Endothelial cell (in vitro differentiated cells): ENCODE measurements at places on chromosomes 11 and 22.

GRCh38 chr11:134939905-134940304 is 527.9 kb upstream of the B3GAT1 start:
- peak; percentile 67 for DNase-seq

GRCh38 chr11:4983841-4984240 is 10.8 kb upstream of the OR51L1 start:
- no peak for DNase-seq

GRCh38 chr22:37343348-37343747 is 61.0 kb downstream of the CYTH4 start:
- DNase-seq, result no peak

- no peak for DNase-seq
These were observed at the start of gene SERPIND1 for GRCh38 chr22:20773793-20774212. SERPIND1 (plus strand) TSS chr22:20774113; CDS start chr22:20779313, 5,200 bp downstream.

DNA sequence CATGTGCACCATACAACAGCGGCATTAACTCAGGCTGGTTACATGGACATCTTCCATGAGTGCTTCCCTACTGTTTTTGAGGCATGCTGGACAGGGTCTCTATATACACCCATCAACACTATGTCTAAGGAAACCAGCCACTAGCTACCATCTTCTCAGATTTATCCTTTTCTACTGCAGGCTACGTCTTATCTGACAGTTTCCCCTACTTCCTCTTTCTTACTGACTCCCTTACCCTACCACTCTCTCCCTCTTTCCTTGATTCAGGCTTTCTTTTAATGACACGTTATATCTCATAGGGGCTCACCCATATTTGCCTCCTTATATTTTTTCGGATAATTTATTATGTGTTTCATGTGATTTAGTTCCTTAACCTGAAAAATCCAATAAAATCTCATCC is 41.8 kb downstream of the DDI1 start:
- DNase-seq, result no peak

DNA sequence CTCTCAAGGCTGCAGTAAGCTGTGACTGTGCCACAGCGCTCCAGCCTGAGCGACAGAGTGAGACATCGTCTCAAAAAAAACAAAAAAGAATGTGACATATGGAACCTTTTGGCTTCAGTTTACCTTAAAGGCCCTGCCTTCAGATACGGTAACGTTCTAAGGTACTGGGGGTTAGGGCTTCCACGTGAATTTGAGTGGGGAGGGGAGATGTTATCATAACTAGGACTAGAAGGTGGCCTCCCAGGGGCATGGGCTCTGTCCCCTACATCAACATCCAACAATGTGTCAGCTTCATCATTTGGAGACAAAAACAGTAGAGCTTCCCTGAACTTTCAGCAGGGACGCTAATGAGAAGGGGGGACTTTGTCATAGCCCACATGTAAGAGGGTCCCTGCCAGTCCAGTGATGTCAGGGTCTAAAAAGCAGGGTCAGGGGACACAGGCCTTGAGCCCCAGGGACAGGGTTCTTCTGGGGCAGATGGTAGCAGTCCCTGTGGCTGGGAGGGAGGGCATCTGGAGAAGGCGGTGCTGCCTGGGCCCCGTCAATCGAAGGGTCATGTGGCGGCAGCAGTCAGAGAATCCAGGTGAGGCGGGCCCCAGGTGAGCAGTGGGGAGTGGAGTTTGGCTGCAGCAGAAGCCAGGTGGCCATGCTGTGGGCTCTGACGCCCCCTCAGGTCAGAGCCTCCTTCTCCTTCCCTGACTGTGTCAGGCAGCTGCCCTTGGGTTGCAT is 79.8 kb downstream of the BCR start:
- no peak for DNase-seq

GRCh38 chr11:130340671-130341319 is 26.1 kb upstream of the ZBTB44 start:
- DNase-seq, result no peak

DNA sequence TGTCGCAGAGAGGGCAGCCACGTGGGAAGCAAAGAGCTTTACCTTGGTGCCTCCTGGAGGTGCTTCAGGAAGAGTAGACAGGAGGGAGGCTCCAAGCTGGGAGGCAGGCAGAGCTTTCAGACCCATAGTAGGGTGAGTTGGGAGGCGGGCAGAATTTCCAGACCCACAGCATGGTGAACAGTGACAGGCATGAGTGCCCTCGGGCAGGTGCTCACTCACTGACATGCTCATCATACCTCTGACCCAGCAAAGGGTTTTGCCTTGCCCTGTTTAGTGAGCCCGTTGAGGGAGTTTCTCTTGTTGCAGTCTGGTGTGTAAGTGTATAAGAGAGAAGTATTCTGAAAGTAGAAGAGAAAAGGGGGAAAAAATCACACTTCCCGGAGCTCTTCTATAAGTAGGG is 86.4 kb upstream of the NTM start:
- DNase-seq, result no peak

- DNase-seq, result no peak
These were observed 37.8 kb downstream of the STIM1 start for GRCh38 chr11:3893311-3893710.

GRCh38 chr11:74002832-74003231 is 6.1 kb downstream of the UCP3 start:
- DNase-seq, result no peak

GRCh38 chr11:63978551-63979239 is 4.3 kb downstream of the COX8A start:
- DNase-seq, result no peak

DNA sequence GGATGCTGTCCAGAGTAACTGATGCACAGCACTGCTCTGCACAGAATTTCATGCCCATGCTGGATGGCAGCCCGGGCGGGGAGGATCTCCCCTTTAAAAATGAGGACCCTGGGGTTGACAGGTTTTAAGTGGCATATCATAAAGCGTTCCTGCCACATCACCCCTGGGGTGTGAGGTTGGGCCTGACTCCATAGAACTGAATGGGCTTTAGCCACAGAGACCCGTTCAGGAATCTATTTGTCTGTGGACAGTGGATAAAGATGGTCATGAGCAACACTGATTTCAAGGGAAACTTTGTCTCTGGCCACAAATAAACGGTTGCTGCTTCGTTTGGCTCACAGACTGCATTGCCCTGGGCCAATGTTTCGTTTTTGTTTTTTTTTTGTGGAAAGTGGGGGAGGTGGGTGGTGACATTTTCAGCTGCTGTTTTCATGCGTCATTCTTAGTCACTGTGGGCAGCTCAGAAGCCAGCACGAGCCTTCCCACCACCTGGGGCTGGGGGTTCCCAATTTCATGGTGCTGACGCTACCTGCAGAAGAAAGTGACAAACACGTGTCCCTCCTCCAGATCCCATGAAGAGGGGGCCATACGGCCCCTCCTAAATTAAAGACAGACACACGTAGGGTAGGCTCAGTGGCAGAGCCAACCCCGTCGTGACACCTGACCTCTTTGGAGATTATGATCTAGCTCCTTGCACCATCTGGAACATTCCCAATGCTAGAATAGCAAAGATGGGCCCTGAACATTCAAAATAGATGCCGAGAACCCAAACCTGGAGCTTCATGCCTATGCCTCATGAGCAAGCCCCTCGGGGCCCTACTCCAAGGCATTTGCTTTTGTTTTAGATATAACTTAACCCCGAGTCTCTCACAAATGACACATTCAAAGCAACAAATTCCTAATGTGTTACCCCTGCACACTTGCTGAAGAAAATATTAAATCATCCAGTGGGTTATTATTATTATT is 54.8 kb upstream of the PHF21B start:
- no peak for DNase-seq

GRCh38 chr11:6927030-6927617 is 898 bp downstream of the ZNF215 start:
- DNase-seq, result no peak

GRCh38 chr11:64321533-64321932 is 3.6 kb downstream of the PRDX5 start:
- no peak for DNase-seq

- DNase-seq, result no peak
These were observed 411.1 kb downstream of the TBC1D22A start for GRCh38 chr22:47173535-47174021.

GRCh38 chr11:24760681-24761080 is 263.8 kb downstream of the LUZP2 start:
- DNase-seq, result no peak

DNA sequence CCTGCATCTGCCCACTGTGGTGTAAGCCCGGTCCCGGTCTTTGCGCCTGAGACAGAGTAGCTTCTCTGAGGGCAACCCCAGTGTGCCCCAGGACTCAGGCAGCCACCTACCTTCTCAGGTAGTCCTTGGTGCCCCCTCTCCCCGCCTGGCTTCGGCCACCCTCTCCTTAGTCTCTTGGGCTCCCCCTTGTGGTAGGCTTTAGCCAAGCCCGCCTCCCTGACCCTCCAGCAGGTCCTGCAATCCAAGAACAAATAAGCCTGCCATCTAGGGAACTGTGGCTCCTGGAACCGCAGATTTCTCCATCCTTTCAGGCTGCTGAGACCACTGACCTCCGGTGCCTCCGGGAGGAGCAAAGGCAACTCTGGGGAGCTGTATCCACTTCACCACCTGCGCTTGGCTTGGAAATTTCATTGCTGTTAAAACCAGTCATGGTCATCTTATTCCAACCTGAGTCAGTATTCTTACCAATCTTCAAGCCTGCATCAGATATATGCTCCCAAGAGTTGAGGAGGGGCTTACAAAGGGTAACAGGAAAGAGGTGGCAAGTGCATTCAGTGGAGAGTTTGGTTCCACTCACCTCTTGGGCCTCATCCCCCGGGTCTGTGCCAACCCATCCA is 52.8 kb upstream of the TENM4 start:
- peak; percentile 91 for DNase-seq

DNA sequence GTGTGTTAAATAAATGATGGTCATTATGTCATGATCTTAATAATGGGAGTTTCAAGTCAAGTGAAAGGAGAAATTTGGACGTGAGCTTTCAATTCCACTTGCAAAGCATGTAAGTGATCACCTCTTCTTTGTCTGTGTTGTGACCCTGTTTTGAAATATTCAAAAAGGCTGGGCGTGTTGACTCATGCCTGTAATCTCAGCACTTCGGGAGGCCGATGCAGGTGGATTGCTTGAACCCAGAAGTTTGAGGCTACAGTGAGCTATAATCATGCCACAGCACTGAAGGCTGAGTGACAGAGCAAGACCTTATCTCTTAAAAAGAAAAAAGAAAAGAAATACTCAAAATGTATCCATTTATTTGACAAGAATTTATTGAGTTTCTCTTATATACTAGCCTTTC is 32.9 kb upstream of the EED start:
- DNase-seq, result no peak

GRCh38 chr22:46484156-46484860 is 53.1 kb downstream of the CELSR1 start:
- DNase-seq, result no peak

GRCh38 chr11:118263112-118263511 is 985 bp downstream of the MPZL2 start:
- no peak for DNase-seq

GRCh38 chr11:2859699-2860037 is 25.9 kb downstream of the CDKN1C start:
- DNase-seq, result no peak

GRCh38 chr11:123559523-123559955 is 94.9 kb downstream of the SCN3B start:
- DNase-seq, result no peak

DNA sequence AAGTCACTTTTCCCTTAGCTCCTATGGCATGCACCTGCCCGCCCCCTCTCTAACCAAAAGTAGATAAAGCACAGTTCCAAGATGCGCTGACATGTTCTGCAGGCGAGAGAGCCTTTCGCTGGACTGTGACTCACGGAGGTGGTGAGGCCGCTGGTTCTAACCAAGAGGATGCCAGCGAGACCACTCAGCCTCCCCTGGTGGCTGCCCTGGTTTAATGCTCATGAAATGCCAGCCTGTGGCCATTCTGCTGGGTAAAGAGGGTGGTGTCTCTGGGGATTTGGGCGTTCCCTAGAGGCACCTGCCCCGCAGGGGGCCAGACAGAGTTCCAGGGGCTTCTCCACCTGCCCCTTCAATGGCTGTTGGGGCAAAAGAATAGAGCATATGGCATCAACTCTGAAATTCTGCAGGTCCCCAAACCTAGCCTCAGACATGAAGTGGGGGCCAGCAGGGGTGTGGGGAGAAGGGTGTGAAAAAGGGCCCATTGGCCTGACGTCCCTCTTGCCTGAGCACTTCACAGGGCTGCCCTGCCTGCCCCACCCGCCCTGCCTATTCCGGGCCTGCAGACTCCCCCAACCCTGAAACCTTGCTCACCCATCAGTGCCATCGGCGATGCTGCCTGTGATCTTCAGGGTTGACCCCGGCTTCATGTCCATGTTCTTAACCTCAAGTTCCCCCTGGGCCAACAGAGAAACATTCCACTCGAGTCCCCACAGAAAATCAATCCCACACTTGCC is 8.5 kb downstream of the LGALS2 start:
- no peak for DNase-seq

- DNase-seq, result no peak
These were observed 53.9 kb downstream of the USP47 start for GRCh38 chr11:11895672-11896071.

GRCh38 chr11:57662893-57663292 is 5.0 kb upstream of the ZDHHC5 start:
- no peak for DNase-seq

- no peak for DNase-seq
These were observed 38.2 kb downstream of the FEZ1 start for GRCh38 chr11:125457814-125458343.

- DNase-seq, result peak; percentile 98
These were observed at the start of gene ZNHIT2 for GRCh38 chr11:65117206-65118096. ZNHIT2 (minus strand) TSS chr11:65117701; CDS start chr11:65117653, 48 bp downstream.

DNA sequence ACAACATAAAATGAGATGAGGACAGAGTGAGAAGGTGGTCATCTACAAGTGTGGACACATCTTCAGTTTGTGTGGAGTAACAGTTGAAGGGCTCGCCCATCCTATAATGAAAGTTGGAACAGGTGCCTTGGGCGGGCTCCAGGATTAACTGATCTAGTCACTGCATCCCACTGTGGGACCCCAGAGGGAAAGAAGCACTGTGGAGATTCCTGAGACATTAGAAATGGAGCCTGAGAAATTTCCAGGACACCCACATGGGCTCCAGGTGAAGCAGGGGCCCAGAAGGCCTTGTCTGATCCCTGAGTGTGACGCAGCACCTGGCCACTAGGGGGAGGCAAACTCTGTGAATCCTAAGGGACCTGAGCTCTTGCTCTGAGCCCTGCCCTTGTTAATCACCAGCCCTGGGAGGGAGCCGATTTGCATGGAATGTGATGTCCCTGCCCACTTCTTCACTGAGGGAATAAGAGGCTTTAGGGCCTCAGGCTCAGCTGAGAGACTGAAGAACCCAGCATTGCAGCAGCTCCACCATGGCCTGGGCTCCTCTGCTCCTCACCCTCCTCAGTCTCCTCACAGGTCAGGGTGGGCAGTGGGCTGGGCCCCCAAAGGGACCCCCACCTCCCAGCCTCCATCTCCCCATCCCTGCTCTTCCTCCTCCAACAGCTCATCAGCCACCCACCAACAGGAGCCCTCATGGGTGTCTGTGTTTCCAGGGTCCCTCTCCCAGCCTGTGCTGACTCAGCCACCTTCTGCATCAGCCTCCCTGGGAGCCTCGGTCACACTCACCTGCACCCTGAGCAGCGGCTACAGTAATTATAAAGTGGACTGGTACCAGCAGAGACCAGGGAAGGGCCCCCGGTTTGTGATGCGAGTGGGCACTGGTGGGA is 98.4 kb downstream of the VPREB1 start:
- DNase-seq, result peak; percentile 62

DNA sequence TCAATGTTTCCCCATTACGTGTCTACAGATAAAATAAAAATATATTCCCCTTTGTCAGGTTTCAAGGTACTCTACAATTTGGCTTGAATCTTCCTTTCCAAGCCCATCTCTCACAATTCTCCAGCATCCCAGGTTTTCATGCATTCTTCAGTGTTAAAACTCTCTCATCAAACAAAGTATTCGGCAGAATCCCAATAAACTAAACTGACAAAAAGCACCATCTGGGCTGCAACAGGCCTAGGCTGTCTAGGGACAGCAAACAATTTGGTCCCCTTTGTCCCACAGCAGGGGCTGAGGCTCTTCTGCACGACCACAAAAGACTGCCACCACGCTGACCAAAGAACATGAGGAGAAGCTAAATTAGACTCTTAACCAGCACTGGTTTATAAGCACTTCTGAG is 159.4 kb downstream of the CADM1 start:
- no peak for DNase-seq
